ENCODE measurements at places on chromosomes 3 and 15. TPM values are rescaled to one million over a fixed set of nuclear protein-coding genes. Genes with fewer than 3 reads are reported as not detected.

The CHRFAM7A gene
- 1.5 TPM for total RNA-seq

The MYEF2 gene
- 8.5 TPM for total RNA-seq

The B3GALNT1 gene
- total RNA-seq = 21.2 TPM

The C3orf70 gene
- 0.46 TPM for total RNA-seq

The WDR93 gene
- 0.07 TPM for total RNA-seq

The ZPLD1 gene
- total RNA-seq = 1.1 TPM

The ILDR1 gene
- not detected for total RNA-seq

The CRABP1 gene
- total RNA-seq = not detected

The MANF gene
- 69.6 TPM for total RNA-seq

The FOXB1 gene
- total RNA-seq = not detected

The ZBTB20 gene
- 23.3 TPM for total RNA-seq

The CAND2 gene
- total RNA-seq = 5.1 TPM

The FANCD2OS gene
- total RNA-seq = not detected

The PRR20G gene
- total RNA-seq = not detected

The VEPH1 gene
- total RNA-seq = 72.0 TPM

The LRRC2 gene
- 1.5 TPM for total RNA-seq

The DNAH12 gene
- 0.13 TPM for total RNA-seq

The COLQ gene
- total RNA-seq = 0.36 TPM
